Mucosa of descending colon (tissue), 3 donors: ENCODE measurements at places on chromosomes 12 and 14. TPM values are rescaled to one million over a fixed set of nuclear protein-coding genes. Genes with fewer than 3 reads are reported as not detected.

The PPP4R4 gene
- total RNA-seq = not detected

The TAS2R31 gene
- total RNA-seq = 2.6 TPM

The CCDC38 gene
- not detected for total RNA-seq

The LRRC9 gene
- total RNA-seq = not detected

The KRT7 gene
- total RNA-seq = 1.7 TPM

The FOXA1 gene
- 73.3 TPM for total RNA-seq

The PTGER2 gene
- 3.2 TPM for total RNA-seq

The ERBB3 gene
- 136 TPM for total RNA-seq

The CCDC198 gene
- total RNA-seq = not detected

The AMN gene
- total RNA-seq = 198 TPM

The PHETA1 gene
- 21.4 TPM for total RNA-seq

The C12orf54 gene
- total RNA-seq = not detected

The LRRC43 gene
- 0.19 TPM for total RNA-seq

The TUNAR gene
- total RNA-seq = not detected

The KNTC1 gene
- 28.3 TPM for total RNA-seq
